Left lobe of liver (tissue), 2 donors: ENCODE measurements at places on chromosomes 1 and 21.

DNA sequence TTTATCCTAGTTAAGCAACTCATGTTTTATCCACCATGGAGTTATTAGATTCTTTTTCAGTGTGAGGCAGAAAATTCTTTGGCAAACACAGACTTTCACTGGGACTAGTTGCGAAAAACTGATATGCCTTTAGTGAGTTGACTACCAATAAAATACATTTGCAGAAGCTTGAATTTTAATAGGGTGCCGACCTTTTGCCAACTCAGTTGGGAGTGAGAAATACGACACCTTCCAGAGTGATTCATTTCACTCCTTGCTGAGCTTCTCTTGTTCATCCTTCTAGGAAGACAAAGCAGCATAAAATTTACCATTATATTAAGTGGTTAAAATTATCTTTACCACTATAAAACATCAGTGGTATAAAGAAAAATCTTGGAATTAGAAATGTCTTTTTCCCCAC lies 1.2 kb upstream of the KRTAP23-1 start:
- DNase-seq: no peak

DNA sequence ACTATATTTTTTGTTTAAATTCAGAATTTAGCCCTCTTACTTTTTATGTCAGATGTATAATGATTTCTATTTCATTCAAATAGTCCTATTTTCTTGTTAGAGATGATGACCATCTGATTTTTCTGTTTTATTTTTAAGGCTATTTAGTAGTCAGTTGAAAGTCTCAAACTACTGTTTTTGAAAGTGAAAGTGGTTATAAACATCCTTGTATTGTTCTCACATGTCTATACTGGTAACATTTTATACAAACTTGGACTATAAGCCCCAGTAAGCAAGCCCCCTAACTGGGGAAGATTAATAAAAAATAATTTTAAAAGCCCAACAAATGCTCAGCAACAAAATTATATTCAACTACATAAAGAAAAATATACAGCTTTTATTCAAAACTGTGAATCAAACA lies 271.3 kb upstream of the RGS18 start:
- no peak for DNase-seq

DNA sequence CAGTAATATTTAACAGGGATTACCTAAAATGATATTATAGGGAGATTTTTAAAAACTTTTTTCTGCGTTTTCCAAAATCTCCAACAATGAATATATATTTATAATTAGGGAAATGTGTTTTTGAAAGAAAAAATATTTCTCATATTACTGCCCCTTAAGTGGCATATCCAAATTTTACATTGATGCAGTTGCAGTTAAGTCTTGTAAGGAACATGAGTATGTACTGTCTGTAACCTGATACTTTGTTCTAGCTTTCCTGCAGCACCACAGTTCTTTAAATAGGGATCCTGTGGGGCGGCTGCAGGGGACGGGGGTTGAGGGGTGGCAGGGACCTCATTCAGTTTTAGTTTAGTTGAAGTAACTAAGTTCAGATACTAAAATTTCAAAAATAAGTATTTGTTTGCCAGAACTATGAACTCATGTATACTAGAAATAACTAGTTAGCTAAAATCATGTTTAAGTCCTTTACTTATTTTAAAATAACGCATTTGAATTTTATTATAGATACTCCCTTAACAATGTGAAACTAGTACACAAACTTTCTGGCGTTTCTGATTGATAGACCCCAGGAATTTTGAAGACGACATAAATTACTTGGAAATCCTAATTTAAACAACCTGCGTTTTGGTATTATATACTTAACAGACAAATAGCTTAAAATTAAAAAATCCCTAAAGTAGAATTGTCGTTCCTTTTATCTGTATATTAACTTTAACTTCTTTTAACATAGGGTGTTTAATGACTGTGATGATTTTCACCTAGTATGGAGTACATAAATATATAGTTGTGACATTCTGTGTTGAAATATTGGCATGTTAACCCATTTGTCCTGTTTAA lies 639 bp upstream of the DNAJB4 start:
- DNase-seq: no peak

GRCh38 chr1:8361198-8361849 lies 43.4 kb downstream of the SLC45A1 start:
- no peak for DNase-seq

- DNase-seq: no peak
Measured at GRCh38 chr1:51961954-51962353, 28.5 kb downstream of the RAB3B start.
